ENCODE measurements at places on chromosomes 4 and X.
A peak's percentile ranks its signal among the peaks of the same experiment; 100 is the strongest.

DNA sequence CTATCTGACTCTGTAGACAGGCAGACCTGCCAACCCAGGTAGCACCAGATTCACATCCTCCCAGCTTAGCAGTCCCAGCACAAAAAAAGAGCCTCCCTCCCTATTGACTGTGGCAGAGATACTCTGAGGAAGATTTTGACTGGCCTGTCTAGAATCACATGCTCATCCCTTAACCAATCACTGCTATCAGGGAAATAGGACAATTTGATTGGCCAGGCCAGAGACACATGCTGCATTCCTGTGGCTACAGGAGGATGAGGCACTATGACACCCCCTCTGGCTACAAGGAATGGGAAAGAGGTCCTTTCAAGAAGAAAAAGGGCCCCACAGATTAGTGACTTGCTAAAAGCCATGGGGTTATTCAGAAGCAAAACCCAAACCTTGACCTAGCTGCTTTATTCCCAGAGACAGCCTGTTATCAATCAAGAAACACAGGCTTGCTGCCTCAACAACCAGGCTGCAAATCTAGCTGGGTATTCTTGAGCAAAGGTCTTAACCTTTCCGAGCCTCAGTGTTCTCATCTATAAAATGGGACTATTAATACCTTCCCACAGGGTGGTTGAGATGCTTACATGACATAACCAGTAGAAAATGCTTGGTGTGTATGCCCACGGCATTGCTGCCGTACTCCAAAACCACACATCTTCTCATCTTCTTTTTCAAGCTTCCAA lies 147.6 kb downstream of the BCOR start:
- DNase-seq = no peak

GRCh38 chrX:32150141-32150540 lies 1061.2 kb downstream of the DMD start:
- no peak for DNase-seq

- DNase-seq = no peak
Observed at GRCh38 chr4:2075171-2075986, 16.3 kb downstream of the NAT8L start.

- no peak for DNase-seq
Observed at GRCh38 chr4:152398060-152398459, 137.8 kb downstream of the FBXW7 start.

- no peak for DNase-seq
Observed at GRCh38 chrX:1378306-1378759, 13.6 kb downstream of the SLC25A6 start.

DNA sequence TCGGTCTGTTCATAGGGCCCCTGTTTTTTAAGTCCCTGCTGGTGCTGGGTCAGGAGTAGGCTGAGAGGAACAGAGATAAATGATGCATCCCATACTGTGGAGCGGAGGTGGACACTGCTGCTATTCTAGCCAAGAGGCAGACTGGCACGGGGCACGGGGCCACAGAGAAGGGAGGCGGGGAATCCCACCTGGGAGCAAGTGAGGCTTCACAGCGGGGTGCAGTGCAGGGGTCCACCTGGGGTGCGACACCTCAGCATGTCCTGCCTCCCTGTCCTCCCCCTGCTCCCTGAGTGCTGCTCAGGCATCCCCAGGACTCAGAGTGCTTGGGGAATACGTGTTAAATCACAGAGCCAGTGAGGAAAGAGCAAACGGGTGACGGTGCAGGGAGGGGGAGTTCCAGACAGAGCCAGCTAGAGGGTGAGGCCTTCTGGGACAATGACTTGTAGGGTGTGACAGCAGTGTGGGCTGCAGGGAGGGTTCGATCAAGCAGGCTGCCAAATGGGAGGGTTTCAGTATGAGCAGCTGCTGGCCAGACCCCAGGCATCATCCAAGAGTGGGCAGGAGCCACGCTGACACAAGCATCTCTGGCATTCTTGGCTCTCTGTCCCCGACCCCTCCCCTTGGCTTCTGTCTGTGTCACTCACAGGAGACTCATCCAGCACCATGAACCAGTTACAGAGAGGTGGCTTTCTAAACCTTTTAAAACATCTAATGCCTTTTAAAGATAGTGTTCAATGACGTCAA lies 13.7 kb upstream of the HTRA3 start:
- DNase-seq = no peak

DNA sequence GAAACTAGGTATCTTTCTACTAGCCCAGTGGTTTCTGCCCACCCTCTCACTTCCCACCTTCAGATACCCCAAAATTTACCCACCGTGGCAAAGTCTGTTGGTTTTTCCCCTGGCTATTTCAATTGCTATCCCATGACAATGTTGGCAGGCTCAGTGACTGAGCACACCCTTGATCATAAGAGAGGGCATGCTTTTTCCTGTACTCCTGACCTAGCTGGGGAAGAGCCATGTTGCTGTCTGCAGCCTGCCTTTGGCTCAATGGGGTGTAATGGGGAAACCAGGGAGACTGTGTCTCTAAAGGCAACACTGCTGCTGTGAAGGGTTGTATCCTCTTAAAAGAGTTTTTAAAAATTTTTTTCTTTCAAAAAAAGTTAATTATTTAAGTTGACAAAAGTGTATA lies 90.4 kb upstream of the CITED1 start:
- no peak for DNase-seq

DNA sequence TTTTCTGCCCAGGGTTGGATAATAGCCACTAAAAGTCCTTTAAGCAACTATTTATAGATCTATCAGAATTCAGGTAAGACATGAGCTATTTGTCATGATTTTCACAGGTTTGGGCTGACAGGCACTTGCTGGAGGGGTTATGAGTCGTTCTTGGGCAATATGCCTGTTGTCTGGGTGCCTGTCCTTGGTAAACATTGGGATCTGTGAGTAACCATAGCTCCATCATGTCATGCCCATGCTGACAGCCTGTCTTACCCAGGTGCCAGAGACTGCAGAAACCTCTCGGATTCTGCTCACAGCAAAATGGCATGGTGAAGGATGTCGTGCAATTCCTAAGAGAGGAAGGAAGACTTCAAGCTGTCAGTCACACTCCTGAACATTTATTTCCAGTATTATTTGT lies 116.0 kb upstream of the PUDP start:
- no peak for DNase-seq

DNA sequence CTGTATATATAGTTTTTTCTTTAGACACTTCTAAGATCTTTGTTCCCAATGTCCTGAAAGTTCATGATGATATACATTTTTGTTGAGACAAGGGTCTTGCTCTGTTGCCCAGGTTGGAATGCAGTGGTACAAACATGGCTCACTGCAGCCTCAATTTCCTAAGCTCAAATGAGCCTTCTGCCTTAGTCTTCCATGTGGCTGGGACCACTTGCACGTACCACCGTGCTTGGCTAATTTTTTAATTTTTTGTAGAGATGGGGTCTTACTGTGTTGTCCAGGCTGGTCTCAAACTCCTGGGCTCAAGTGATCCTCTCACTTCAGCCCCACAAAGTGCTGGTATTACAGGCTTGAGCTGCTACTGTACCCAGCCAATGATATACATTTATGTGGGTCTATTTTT lies 132.9 kb upstream of the BCOR start:
- no peak for DNase-seq

DNA sequence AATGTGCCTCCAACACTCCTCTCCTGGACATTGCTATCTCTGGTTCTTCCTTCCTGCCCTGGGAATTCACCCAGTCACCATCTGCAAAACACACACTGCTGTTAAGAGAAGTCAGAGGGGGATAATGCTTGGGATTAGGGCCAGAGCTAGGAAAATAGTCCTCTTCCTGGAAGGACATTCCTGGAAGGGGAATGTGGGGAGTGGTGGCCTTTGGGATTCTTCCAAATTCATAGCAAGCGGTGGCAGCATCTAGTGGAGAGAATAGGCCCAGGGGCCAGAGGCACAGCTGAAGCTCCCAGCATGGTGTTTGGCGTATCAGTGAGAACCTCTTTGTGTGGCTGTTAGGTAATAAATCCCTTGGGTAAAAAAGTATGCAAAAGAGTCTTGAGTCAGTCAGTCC lies 34.3 kb downstream of the SHROOM4 start:
- no peak for DNase-seq

DNA sequence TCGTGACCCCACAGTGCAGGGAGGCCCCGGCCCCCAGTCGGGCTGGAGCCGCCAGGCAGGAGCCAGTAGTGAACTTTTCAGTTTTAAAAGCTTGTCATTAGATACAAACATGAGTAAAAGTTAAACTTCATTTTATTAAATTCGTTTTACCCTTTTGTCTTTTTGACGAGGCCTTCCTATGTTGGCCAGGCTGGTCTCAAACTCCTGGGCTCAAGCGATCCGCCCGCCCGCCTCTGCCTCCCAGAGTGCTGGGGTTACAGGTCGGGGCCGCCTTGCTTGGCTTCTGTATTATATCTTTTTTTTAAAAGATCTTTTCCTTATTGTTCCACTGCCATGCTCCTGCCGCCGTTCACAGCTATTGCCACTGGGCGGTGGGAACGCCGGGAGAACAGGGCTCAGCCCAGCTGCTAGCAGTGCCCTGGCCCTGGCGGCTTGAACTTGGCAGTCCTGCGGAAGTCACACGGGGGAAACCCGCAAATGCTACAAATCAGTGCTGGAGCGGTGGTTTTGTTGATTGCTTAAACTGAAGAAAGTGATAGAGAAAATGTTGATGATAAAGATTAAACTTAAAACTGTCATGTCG lies 968 bp upstream of the NELFA start:
- DNase-seq = peak; percentile 64

- no peak for DNase-seq
Observed at GRCh38 chr4:658681-659667, 15.1 kb downstream of the ATP5ME start.
